ENCODE measurements at places on chromosomes 12 and 14.

DNA sequence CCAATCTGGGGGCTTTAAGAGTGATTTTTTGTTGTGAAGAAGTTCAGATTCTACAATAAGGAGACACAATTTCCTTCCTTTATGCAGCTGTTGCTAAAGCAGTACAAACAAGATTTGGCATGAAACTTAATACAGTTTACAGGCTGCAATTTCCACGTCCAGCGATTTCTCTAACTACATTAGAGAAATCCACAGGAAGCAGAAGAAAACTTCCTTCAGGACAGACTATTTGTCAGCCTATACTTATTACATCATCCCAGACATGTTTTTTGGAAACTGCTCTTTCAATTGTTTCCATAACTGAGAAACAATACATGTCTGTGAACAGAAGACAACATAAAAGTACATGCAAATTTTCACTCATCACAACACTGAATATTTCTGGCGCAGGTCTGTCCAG is 204.3 kb downstream of the TTC7B start:
- no peak for DNase-seq

DNA sequence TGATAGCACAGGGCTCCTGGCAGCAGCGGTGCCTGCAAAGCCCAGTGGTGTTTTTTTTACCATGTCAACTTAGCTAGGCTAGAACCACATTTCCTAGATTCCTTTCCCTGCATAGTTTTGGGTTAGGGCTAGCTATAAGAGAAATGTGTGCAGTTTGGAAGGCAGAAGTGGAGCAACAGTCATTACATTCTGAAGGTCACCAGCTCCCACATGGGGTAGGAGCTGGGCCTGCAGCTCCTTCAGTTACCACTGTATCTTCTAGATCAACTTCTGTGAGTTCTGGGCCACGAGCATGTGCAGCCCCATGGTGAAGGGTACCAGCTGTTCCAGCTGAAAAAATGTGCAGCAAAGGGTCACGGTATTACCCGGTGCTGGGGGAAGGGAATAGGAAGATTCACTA is 2.3 kb upstream of the SLC25A3 start:
- no peak for DNase-seq

GRCh38 chr12:104175726-104176247 is 37.8 kb upstream of the NFYB start:
- DNase-seq, result no peak

GRCh38 chr12:92426332-92426731 is 276.5 kb upstream of the PLEKHG7 start:
- no peak for DNase-seq

DNA sequence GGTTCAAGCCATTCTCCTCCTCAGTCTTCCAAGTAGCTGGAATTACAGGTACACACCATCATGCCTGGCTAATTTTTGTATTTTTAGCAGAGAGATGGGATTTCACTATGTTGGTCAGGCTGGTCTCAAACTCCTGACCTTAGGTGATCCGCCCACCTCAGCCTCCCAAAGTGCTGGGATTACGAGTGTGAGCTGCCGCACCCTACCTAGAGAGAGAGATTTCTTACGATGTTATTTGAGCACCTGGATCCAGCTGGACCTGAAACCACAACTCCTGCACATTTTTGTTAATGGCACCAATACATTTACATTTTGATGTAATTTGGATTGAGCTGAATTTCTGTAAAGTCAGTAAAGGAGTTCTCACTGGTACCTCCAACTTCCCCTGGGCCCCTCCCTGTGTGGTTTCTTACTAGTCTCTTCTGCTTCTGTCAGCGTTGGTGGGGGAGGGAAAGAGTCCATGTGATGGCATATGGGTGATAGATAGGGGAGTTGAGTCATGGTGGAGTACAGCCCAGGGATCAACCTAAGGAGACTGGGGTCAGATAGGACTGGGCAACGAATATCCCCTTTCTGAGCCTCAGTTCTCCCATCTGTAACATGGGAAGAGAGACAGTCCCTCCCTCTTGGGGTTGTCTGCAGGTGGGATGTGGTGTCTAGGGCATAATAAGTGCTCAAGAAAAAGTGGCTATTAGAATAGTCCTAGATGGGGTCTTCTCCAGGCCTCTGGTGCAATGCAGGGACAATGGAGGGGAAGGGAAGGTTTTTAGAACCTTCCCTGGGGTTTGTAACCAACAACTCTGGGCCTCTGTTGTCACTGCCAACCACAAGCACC is 83.3 kb upstream of the MED13L start:
- DNase-seq, result no peak

DNA sequence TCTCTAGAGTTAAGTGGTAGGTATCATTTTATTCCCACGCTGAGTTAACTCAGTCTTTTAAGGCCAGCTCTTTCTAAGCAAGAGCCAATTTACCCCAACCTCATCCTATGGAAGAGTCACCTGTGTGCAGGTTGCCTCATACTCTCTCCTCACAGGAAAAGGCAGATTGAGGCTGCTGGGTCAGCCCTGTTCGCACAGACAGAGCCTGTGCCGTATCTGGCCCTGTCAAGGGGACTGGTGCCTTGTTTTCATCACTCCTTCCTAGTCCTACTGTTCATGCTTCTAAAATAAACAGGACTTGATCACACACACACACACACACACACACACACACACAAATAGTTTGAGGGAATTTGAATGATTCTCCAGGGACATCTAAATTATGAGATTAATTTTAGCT is 285.0 kb downstream of the SLC6A15 start:
- no peak for DNase-seq

DNA sequence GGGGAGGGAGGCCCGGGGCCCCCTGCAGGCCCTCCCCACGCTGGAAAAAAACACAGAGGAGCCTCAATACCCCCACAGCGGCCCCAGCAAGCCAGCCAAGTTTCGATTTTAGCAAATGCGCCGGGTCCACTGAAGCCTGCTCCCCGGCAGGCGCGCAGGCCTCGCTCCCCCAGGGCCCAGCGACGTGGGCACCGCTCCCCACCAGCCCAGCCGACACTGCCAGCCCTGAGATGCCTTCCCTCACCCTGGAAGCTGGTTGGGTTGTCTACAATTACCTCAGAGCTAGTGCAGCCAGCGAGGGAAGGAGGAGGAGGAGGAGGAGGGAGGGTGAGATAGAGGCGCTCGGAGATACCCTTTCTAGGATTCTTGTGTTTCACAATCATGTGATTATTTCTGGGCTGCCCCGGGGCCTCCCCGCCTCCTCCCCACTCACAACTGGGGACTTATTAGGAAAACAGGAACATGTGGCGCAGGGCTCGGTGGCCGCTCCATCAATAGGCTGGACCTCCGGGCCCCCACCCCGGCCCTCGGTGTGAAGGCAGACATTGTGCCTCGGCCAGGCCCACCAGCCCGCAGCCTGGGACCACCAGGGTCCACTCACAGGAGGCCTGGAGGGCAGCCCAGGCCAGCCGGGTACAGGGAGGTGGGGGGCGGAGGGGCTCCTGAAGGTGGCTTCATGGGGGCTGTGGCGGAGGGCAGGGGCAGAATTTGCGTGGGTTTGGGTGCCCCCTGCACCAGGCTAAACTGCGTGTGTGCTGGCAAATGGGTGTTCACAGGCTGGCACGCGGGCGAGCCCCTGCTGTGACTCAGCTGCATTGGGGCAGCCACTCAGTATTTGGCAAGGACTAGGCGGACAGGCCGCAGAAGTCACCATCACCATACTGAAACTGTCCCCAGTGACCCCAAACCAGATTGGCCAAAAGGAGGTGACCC is 109.9 kb downstream of the NCOR2 start:
- no peak for DNase-seq

GRCh38 chr12:121804417-121805111 is 755 bp downstream of the SETD1B start:
- no peak for DNase-seq

GRCh38 chr12:77153706-77154105 is 88.3 kb upstream of the E2F7 start:
- peak; percentile 20 for DNase-seq

- no peak for DNase-seq
Measured at GRCh38 chr14:65000898-65001591, 14.3 kb downstream of the FNTB start.

DNA sequence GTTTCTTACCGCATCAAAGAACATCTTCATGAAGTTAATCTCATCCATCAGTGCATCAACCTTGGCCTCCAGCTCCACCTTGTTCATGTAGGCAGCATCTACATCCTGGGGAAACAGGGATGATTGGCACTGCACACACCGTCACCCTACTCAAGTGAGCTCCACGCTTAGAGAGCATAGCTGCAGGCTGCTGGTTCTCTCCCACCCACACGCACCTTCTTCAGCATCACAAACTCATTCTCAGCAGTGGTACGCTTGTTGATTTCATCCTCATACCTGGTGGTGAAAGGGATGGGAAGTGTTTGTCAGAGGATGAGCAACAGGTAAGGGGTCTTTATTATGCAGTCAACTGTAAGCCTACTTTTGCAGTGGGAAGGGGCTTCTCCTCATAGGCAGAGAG is 2.3 kb downstream of the KRT5 start:
- DNase-seq, result no peak

GRCh38 chr12:12726555-12727093 is 9.5 kb downstream of the CDKN1B start:
- peak; percentile 90 for DNase-seq

- no peak for DNase-seq
Measured at GRCh38 chr12:92341065-92341668, 195.5 kb upstream of the BTG1 start.

DNA sequence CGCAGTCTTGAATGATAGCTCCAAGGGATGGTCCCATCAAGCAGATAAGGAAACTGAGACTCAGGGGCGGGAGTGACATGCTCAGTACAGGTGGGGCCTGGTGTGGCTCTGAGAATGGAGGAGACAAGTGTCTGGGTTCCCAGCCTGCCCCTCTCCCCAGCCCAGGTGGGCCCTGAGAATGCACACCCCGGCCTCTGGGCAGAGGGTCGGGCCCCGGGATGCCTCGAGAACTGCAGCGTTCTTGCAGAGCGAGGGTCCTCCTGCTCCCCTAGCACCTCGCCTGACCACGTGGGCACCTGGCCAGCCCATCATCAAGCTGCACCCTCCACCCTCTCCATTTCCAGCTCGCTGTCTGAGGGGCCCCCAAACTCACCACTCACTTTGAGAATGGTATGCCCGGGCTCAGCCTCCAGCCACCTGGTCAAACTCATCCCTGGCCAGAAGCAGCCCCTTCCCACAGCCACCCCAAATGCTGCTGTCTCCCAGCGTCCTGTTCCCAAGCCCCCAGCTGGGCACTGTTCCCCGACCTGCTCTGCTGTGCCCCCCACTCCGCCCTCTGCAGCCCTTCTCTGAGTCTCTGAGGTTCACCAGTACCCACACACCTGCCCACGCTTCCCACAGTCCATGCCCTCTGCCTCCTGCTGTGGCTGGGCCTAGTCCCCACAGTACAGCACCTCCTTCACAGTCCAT is 44.3 kb downstream of the CYP46A1 start:
- DNase-seq, result no peak

DNA sequence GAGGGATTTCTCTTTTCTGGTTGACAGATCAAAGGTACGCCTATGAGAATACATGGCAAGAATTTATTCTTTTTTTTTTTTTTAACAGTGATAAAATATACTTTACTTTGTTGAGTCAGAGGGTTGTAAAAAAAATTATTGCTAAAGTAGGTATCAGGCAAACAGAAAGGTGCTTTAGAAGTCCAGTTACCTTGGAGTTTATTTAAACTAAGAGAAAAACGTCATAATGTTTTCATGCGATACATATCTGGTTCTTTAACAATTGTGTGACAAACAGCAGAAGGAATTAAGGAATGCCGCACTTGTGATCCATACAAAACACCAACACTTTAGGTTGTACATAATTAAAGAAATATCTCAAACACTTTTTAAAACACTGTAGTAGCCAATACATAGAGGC is 94.2 kb downstream of the BORCS5 start:
- DNase-seq, result no peak

DNA sequence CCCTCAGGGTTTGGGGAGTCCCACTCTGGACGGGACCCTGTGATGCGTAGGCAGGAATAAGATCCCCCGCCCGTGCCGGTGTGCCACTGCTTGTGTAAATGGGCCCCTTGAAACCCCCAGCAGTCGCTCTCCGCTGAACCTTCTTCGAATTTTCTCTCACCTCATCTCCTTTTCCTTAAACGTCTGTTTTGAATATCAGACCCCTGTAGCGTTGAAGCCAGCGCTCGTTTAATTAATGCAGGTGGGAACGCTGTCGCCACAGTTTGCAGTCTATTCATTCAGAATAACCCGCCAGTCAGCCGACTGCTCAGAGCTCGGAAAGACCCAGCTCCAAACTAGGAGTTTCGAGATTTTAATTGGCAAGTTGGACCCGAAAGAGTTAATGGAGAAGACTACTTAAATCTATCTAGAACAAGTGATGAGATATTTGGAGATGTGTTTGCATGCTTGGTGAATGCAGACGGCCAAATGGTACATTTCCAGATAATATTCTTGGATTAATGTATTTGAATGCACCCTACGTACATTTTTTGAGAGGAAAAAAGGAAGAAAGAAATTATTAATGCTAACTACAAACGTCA is 739 bp upstream of the PPP2R5E start:
- no peak for DNase-seq

DNA sequence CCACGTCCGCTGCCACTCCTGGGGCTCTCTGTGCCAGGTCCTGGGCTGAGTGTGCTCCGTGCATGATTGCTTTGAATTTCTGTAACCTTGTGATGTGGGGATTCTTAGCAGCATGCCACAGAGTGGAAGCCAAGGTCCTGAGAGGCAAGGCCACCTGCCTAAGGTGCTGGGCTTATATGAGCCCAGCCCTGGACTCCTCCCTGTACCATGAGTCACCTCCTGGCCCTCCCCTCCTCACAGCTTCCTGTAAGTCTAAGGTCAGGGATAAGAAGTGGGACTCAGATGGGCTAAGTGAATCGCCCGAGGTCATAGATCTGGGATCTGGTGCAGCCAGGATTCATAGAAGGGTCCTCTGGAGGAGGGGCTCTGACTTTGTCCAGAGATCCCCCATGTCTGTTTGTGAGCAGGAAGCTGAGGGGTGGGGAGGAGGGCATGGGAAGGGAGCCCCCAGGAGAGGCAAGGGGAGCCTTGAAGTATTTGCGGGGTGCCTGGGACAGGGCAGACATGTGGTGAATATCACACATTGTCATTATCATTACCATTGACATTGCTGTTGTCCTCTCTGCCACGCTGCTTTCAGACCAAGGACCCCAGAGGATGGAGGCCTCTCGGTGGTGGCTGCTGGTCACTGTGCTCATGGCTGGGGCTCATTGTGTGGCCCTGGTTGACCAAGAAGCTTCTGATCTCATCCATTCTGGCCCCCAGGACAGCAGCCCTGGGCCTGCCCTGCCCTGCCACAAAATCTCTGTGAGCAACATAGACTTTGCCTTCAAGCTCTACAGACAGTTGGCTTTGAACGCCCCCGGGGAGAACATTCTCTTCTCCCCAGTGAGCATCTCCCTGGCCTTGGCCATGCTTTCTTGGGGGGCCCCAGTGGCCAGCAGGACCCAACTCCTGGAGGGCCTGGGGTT is 28.8 kb downstream of the SERPINA3 start:
- no peak for DNase-seq

All from HCEC 1CT (cell line).